ENCODE measurements at places on chromosomes 1 and 21.

DNA sequence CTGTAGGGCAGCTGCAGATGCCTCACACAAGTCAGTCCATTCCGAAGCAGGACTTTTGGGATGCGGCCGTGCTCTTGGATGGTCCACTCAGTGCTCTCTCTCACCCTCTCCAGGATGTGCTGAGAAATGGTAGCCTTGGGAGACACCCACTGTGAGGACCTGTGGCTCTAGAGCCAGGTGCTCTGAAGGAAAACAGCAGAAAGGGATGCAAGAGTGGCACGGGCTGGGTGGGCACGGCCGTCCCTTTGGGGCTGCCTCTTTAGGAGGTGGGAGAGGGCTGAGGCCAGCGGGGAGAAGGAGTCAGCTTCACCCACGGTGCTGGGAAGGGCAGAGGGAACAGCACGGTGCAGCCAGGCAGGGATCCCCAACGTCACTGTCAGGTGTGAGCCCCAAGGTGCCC lies 106.1 kb downstream of the RIPK4 start:
- no peak for DNase-seq

DNA sequence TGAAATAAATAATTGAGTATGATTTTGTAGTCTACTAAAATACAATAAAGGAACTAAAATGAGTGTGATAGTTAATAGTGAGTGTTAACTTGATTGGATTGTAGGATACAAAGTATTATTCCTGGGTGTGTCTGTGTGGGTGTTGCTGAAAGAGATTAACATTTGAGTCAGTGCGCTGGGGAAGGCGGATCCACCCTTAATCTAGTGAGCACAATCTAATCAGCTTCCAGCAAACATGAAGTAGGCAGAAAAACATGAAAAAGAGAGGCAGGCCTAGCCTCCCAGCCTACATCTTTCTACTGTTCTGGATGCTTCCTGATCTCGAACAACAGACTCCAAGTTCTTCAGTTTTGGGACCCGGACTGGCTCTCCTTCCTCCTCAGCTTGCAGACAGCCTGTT lies 1716.6 kb downstream of the MRPL39 start:
- no peak for DNase-seq

DNA sequence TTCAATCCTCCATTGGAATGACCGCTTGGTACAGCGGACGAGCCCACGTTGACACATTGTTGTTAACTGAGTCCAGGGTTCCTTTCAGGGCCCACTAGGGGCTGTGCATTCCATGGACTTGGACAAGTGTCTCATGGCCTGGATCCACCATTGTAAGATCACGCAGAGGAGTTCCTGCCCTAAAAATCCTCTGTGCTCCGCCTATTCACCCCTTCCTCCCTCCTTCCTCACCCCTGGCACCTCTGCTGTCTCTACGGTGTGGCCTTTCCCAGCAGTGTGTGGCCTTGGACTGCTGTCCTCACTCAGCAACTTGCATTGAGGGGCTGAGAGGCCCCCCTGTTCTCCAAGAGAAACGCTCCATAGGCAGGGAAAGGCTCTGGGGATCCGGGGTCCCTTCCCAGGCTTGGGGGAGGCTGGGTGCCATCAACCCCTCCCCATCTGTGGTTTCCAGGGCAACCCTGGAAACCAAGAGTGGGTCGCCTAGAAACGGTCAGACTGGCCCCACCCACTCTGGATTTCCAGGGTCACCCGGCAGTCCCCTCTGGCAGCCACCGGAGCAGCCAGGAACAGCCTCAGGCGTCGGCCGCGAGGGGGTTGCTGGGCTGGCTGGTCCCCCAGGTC lies 50.9 kb downstream of the MEGF6 start:
- DNase-seq, result no peak

DNA sequence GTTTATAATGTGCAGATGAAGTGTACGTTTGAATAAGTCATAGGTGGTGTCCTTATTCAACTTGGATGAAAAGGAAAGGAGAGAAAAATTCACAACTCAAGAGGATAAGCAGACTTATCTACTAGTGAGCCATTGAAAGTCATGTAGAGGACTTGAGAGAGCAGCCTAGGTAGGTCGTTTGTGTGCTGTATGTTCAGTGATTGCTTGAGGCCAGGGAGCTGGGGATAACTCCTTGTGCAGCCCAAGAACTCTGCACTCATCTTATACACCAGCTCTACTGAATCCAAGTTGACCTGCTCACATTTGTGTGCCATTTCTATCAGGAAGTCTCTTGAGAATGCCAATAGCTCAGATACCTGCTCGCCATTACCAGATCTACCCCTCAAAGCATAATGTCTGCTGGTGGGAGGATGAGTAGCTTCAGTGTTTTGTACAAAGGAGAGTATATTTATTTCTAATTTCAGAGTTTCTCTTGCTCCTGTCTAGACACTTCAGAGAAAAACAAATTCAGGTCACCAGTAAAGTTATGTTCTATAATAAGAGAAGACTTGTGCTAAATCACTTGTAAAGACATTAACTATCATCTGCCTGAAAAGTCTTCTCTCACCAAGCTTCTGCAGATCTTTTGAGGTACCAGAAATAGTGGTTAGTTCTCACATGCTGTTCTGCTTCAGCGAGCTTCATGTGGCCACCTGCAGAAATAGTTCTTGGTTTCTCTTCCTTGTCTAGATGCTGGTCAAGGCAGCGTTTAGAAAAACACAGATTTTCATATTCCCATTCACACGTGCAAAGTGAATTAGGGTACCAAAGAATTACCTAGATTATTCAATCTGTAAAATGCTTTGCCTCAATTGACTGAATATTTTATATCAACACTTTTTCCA lies 10.8 kb downstream of the S1PR1 start:
- DNase-seq, result no peak

GRCh38 chr1:147605591-147605990 lies 64.3 kb downstream of the BCL9 start:
- no peak for DNase-seq

GRCh38 chr21:44870748-44871495 lies 2.6 kb downstream of the PTTG1IP start:
- peak; percentile 63 for DNase-seq

DNA sequence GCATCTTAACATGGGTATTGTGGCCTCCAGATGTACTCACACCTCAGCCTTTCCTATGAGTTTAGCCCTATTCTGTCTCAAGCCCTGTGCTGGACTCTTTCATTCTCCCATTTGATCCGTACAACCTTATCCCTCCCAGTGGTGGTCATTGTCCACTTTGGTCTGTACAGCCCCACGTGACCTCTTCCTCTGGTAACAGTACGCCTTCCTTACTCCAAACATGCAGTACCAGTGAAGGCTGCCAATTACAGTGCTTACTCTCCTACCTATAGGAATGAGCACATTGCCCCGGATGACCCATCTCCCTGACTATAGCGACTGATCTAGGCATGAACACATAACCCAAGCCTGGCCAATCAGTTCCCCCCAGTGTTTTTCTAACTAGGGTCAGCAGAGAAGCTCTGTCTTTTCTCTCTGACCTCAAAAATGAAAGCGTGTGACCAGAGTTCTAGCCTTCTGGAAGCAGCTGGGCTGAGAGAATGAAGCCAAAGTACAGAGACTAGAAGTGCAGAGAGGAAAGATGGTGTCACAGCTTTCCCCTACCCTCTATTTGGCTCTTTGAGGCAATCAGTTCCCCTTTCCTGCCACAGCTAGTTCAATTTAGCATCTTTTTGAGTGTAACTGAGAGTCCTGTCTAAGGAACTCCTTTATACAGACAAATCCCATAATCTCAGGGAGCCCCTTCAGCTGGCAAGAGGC lies 9.9 kb upstream of the QSOX1 start:
- no peak for DNase-seq

- no peak for DNase-seq
Measured at GRCh38 chr21:45900034-45900868, 81.3 kb upstream of the COL6A1 start.

- peak; percentile 74 for DNase-seq
Measured at GRCh38 chr1:108200687-108201051, 526 bp upstream of the SLC25A24 start.

- DNase-seq, result no peak
Measured at GRCh38 chr1:153976819-153977249, 640 bp downstream of the JTB start.

DNA sequence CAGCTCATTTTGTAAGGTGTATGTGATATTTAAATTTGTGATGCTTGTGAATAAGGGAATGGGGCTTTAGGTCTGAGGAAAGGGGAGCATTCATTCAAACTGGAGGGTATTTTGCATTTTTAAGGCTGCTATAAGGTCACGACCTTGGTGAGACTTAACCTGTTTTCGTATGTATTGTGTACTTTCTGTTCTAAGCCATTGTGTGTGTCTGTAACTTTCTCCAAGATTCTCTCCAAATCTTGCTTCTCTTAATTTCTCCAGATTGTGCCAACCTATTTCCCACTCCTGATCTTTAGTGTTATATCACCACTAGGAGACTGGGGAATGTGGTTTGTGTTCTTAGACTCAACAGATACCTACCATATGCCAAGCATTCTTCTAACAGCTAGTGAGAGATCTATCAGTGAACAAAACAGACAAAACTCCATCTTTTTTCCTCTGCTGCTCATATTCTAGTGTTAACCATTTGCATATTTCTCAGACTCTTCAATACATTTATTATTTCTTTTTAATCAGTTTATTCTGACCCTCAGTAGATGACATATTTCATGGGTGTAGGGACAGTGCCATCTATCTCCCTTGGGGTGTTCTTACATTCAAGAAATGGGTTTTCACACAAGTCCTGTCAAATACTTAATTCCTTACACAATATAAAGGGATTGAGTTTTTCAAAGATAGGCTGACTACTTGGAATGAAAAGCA lies 27.5 kb downstream of the ATP1B1 start:
- DNase-seq, result peak; percentile 53

DNA sequence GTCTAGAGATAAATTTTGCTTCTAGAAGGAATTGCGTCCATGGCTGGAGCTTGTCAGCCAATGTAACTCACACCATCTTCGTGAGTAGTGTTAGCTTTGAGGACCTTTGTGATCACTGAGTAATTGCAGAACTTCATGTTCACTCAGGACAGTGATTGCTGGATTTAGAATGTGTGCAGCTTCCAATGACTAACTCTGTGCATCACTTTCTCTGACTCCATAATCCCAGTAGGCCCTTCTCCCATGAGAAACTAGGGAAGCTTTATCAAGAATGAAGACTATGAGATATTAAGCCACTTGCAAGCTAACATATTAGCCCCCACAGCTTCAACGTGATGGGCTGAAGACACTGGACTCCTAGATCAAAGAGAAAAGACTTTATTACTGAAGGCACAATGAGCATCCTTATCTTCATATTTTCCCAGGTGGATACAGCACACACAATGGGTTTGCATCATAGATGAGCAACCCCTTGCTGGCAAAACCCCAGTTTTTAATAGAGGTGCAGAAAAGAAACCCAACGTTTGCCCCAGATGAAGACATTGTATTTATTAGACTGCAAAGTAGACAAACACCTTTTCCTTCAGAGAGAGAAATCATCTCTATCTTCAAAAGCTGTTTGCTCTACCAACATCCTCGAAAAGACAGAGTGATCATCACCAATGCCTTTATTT lies 561.0 kb downstream of the LTN1 start:
- DNase-seq, result no peak

GRCh38 chr1:89697383-89697782 lies 64.5 kb downstream of the LRRC8C start:
- DNase-seq, result no peak

GRCh38 chr1:147522775-147523174 lies 18.5 kb upstream of the BCL9 start:
- DNase-seq, result no peak

DNA sequence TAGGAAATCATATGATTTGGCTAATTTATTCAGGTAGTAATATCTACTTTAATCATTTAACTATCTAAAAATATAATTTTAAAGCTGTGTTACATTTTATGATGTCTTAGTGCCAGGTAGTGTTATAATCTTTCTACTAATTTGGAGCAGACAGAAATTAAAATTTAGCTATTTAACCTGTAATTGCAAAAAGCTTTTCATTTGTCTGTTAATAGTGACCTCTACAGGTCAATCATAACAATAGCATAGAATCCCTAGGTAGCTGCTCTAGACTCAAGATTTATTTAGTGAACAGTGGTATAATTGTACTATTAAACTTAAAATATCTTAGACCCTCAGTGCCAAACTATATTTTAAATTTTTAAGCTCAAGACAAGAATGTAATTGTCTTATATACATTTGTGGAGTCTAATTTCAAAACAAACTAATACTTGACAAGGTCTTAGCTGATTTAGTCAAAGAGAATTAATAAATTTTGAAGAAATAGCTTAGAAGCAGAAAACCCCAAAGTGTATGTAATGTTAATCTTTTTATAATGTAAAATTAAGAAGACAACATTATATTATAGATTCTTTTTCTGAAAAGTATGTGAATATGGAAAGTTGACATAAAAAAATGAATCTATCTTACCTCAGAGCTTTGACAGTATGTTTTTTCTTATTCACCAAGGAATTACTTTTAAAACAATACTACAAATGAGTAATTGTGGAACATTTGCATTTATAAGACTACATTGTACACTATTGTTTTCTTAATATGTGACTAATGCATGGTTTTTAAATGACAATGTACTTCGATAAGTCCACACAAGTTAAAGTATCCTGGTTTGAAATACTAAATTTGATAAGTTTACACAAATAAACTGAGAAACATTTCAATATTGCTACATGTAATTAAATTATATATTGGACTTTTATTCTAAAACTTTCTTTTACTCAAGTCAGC lies 64.1 kb upstream of the RNPC3 start:
- DNase-seq, result peak; percentile 5

DNA sequence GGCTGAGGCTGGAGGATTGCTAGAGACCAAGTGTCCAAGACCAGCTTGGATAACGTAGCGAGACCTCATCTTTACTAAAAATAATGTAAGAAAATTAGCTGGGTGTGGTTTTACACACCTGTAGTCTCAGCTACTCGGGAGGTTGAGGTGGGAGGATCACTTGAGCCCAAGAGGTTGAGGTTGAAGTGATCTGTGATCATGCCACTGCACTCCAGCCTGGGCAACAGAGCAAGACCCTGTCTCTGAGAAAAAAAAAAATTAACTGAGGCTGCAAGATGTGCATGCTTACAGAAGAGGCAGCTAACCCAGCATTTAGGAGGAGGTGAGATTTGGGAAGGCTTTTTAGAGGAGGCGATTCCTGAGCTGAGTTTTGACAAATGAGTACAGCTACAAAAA lies 9.5 kb downstream of the AK4 start:
- no peak for DNase-seq

DNA sequence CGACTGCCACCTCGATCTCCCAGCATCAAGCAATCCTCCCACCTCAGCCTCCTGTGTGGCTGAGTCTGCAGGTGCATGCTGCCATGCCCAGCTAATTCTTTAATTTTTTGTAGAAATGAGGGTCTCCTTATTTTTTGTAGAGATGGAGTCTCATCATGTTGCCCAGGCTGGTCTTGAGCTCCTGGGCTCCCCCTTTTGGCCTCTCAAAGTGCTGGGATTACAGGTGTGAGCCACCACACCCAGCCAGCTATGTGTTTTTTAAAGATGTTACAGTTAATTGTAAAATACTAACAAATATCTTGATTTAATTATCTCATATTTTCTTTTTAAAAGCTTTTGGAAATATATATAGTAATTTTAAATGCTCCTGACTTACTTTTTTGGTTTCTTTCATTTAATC lies 181.3 kb upstream of the DMRTA2 start:
- no peak for DNase-seq

DNA sequence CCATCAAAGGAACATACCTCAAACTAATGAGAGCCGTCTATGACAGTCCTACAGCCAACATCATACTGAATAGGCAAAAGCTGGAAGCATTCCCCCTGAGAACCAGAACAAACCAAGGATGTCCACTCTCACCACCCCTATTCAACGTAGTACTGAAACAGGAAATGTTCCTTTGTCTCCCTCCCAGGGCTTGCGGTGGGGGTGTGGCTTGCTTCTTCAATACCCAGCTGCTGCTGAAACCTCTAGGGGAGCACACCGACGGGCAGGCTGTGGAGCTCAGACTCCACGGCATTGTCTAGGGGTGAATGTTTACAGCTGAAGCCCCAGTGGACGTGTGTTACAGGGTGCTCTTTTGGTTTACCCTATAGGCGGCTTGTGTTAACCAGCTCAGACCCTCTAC lies 30.5 kb upstream of the B3GALT2 start:
- DNase-seq, result no peak

All from Ammon's horn (tissue), 1 donor.